Smooth muscle cell of the coronary artery (primary cell): ENCODE measurements at places on chromosomes 7 and 10. TPM values are rescaled to one million over a fixed set of nuclear protein-coding genes. Genes with fewer than 3 reads are reported as not detected.

The RSBN1L gene
- 14.5 and 14.7 TPM in 2 replicates for total RNA-seq

The ZEB1 gene
- 81.7 and 183 TPM in 2 replicates for total RNA-seq

The C10orf88 gene
- total RNA-seq: 6.1 and 12.2 TPM in 2 replicates

The SEMA3D gene
- 3.4 and 17.9 TPM in 2 replicates for total RNA-seq

The PAX2 gene
- total RNA-seq: not detected in 2 replicates

The CHCHD2 gene
- 190 and 433 TPM in 2 replicates for total RNA-seq

The KLF14 gene
- total RNA-seq: not detected in 2 replicates

The GRID1 gene
- under 0.01 TPM in 1 of 2 replicates, not detected in the other for total RNA-seq

The NIPSNAP2 gene
- total RNA-seq: 24.2 and 32.8 TPM in 2 replicates
